ENCODE measurements at places on chromosomes 5 and 9.

- no peak for DNase-seq
Observed at GRCh38 chr5:157463621-157464518, 3.9 kb downstream of the NIPAL4 start.

DNA sequence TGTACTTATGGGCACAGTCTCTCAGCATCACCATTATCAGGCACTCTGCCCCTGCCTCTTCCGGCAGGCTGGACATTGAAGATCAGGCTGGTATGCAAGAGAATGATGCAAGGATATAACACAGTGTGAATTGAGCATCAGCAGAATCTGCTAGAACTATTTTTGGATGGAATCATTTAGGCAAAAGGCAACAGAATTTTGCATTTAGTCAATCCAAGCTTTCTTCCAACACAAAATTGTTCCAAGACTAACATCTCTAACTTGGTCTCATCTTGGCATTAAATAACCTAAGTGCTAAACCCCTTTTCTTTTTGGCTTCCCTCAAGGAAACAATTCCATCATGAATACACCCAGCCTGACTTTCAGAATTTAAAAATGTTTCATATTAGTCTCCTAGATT lies 339.9 kb downstream of the PRELID2 start:
- DNase-seq: no peak

GRCh38 chr9:128917151-128917849 lies 3.5 kb upstream of the PHYHD1 start:
- DNase-seq: no peak

DNA sequence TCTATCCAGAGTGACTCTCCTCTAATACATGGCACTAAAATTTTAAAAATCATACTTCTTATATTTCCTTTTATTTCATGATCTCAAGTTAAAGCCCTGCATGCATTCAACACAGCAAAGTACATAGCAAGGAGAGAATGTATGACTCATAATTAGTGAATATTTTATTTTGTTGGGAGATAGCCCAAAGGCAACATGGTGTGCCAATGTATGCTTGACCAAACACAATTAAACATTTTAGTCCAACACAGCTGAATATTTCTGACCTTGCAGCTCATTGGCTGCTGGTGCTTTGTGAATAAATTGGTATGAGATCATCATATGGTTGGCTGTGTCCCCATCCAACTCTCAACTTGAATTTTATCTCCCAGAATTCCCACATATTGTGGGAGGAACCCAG lies 103.5 kb downstream of the NPR3 start:
- DNase-seq: no peak

- no peak for DNase-seq
Observed at GRCh38 chr9:87569518-87569917, 71.9 kb downstream of the DAPK1 start.

DNA sequence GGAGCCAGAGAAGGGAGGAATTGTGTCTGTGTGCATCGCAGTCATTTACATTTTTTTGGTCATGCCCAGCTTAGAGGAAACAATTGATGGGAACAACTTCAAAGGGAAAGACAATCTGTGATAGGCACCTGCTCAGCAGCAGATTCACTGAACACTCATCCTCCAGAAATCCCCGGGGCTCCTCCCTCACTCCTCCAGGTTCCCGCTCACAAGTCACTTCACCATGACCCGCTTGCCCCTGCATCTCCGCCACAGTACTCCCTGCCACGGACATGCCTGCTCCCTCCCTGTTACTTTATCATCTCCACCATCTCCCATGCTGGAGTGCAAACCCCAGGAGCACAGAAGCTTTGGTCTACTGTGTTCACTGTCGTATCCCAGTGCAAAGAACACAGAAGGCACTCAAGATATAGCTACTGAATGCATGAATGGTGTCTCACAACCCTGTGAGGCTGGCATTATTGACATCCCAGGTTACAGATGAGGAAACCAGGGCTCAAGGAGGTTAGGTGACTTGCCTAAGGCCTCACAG lies 16.2 kb downstream of the LHX6 start:
- DNase-seq: no peak

DNA sequence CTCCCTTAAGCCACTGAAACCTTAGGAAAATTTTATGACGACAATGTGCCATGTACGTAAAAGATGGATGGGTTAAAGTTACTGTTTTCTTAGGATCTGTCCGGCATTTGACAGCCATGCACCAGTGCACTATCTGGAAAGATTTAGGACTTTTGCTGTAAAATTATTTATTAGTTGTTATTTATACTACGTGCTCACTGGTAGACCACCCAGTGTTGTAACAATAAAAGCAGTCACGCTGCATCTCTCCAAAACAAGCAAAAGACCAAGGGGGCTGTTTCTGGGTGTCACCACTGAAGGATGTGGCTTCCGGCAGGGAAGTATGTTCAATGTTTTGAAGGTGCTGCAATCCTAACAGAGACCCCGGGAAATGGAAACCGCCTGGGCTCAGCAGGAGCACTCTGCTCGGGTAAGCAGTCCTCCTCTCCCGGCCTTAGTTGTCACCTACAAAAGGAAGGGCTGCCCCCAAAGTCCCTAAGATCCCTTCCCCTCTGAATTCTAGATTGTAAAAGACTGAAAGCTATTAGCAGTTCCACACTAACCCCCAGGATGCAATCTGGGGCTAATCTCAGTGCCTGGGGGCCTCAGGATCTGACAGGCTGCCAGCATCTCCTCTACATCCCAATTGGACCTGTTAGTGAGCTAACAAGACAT lies 38.6 kb downstream of the SAXO1 start:
- DNase-seq: no peak

- DNase-seq: no peak
Observed at GRCh38 chr9:72915659-72916058, 37.2 kb downstream of the ALDH1A1 start.

DNA sequence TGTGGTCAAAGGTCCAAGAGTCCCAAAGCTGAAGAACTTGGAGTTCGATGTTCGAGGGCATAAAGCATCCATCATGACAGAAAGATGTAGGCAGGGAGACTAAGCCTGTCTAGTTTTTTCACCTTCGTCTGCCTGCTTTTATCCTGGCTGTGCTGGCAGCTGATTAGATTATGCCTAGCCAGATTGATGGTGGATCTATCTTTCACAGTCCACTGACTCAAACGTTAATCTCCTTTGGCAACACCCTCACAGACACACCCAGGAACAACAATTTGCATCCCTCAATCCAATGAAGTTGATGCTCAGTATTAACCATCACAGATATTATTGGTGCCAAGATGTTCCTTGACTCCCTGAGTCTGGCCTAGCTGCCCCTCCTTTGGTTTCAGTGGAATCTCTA lies 530.8 kb upstream of the CLINT1 start:
- no peak for DNase-seq
